ENCODE measurements at places on chromosomes 1 and 21.

- no peak for DNase-seq
Observed at GRCh38 chr21:15096146-15096545, 31.3 kb upstream of the NRIP1 start.

DNA sequence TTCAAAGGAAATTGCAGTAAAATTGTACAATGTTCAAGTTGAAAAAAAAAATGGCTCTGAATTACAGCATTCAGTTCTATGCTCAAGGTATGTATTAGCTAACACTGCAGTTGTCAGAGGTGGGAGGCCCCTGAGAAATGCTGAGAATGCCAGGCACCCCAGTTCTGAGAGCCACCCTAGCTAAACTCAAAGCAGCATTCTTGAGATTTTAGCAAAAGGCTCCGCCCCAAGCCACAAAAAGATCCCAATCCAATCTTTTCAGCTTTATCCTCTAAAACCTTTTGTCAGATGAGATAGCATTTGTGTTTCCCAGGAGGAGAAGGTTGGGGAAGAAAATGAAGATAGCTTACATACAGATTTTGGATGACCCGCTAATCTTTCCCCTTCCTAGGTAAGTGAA is 68.8 kb downstream of the SMYD2 start:
- no peak for DNase-seq

DNA sequence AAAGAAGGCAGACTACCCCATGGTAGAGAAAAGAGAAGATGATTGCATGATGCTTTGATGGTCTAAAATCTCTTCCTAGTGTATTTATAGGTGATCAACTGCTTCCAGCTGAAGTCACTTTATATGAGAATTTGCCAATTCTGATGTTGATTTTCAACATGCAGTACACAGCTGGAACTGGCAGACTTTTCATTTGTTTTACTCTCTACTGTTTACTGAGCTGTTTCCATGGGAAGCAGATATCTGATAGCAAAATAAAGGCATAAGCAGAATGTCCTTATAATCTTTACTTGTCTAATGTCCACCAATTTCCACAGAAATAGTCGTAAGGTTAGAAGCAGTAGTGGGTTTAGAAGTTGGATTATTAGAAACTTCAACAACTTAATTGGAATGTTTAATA is 74.9 kb downstream of the SYDE2 start:
- no peak for DNase-seq

DNA sequence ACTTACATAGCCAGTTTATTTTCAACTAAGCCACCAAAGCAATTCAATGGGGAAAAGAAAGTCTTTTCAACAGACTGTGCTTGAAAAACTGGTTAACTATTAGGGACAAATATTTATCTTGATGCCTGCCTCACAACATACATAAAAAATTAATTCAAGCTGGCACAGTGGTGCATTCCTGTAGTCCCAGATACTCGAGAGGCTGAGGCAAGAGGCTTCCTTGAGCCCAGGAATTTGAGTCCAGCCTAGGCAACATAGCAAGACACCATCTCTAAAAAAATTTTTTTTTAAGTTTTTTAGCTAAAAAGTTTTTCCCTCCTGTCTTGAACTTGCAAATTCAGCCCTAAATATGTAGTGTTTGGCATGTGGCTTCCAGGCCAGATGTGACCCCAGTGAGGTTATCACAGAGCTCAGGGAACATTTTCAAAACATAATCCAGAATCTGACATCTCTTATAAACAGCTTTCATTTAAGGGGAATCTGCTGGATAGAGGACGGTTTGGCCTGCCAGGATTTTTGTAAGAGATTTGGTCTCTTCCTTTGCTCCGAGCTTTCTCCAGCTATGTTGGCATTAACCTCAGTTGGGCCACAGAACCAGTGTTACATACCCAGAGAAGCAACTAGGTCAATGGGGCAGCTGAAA is 46.4 kb downstream of the COL6A1 start:
- no peak for DNase-seq

- DNase-seq: no peak
Observed at GRCh38 chr1:184056921-184057555, 5.5 kb downstream of the TSEN15 start.

GRCh38 chr1:17672226-17672625 is 82.9 kb upstream of the ACTL8 start:
- DNase-seq: no peak

DNA sequence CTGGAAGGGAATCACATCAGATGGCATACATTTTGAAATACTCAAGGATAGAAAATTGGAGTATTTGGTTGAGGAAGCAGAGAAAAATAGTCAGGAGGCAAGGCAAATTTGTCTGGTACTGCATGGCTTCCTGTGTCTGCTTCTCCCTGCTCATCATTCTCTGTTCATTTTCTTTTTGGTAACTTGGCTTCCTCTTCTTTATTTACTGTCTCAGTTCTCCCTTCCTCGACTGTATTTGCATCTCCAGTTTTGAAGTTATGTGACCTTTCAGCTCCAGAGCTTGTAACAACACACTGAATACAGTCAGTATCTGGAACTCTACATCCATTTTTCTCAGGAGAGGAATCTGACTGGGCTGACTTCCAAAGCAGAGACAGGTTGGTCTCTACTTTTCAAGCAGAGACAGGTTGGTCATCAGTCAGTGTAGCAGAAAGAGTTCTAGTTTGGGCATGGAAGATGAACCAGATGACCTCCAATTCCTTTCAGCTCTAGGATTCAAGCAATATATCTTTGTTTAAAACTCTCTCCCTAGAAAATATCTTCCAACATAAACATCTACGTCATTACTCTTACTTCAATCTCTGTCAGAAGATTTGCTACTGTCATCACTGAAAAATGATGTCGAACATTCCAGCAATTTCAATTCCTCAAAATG is 571.2 kb downstream of the ADGRL2 start:
- no peak for DNase-seq

- no peak for DNase-seq
Observed at GRCh38 chr1:91427741-91428140, 23.1 kb upstream of the HFM1 start.

GRCh38 chr1:214317300-214317699 is 36.3 kb downstream of the SMYD2 start:
- DNase-seq: no peak
